ENCODE measurements at places on chromosomes 12 and 14.

GRCh38 chr12:75877763-75878621, 153.6 kb downstream of the PHLDA1 start:
- no peak for DNase-seq

- DNase-seq: no peak
Measured at GRCh38 chr14:94558842-94559241, 2.4 kb upstream of the SERPINA4 start.

- no peak for DNase-seq
Measured at GRCh38 chr14:64233531-64234190, 60.5 kb downstream of the ESR2 start.

- no peak for DNase-seq
Measured at GRCh38 chr12:48786591-48787544, 2.0 kb downstream of the ADCY6 start.

GRCh38 chr14:94485944-94486841, 10.2 kb upstream of the SERPINA9 start:
- DNase-seq: peak; percentile 67

GRCh38 chr12:52413202-52413601, 7.1 kb upstream of the KRT82 start:
- DNase-seq: no peak
